ENCODE measurements at places on chromosomes 5 and 9.

DNA sequence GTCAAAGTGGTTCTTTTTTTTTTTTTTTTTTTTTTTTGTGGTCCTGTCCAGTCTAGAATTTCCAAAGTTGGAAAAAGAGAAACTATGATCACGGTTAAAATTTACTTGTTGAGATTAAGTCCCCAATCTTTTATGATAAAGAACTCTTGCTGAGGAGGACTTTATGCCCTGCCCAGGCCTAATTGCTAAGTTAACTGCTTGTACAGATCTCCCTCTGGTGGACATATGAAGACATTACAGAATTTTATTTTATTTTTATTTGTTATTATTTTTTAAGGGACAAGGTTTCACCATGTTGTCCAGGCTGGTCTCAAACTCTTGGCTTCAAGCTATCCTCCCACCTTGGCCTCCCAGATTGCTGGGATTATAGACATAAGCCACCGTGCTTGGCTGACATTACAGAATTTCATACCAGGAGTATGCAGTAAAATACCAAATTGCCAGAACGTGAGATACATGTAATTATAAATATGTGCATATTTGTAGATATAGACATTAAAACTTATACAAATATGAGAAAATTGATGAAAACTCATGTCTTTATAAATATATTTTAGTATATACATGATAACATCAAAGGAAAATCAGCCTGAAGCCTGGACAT, 91.2 kb downstream of the RFK start:
- DNase-seq = no peak

GRCh38 chr5:137401946-137402345, 97.2 kb downstream of the SPOCK1 start:
- DNase-seq = no peak

DNA sequence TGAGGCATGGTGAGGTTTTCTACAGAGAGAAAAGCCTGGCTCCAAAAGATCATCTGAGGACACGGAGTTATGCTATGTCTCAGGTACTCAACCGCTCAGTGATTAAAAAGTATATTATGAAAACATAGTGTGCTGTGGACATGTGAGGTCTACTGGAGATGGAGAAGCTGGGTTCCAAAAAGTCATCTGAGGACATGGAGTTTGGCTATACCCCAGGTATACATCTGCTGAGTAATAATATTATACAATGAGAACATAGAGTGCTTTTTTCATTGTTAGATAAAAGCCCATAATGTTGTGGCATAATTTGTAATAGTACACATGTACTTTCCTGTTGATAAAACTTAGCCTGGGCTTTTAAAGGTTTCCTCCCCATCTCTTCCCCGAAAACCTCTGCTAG, 70.7 kb upstream of the SHISAL2B start:
- no peak for DNase-seq

GRCh38 chr9:85408494-85408893, 333.3 kb downstream of the AGTPBP1 start:
- DNase-seq = no peak

Measured in cortex of kidney (tissue), 1 donor.